ENCODE measurements at places on chromosomes 5 and 9. TPM values are rescaled to one million over a fixed set of nuclear protein-coding genes. Genes with fewer than 3 reads are reported as not detected.
A peak's percentile ranks its signal among the peaks of the same experiment; 100 is the strongest.

- H3K36me3 ChIP-seq: no peaks in the 10 kb centered on the region
- peaks cover 4% of the 10 kb centered on the region for H3K27me3 ChIP-seq
- no peak overlapping the region for H3K4me3 ChIP-seq
- no peak overlapping the region for H3K27ac ChIP-seq
- H3K4me1 ChIP-seq: no peaks in the 10 kb centered on the region
- DNase-seq: no peak
These were observed 20.2 kb upstream of the FOXB2 start for GRCh38 chr9:76999261-76999660.

GRCh38 chr9:78905986-78906755, 609.2 kb downstream of the PSAT1 start:
- H3K27ac ChIP-seq: no peak overlapping the region
- H3K36me3 ChIP-seq: peaks cover 36% of the 10 kb centered on the region
- no peak for DNase-seq
- peaks cover 69% of the 10 kb centered on the region for H3K4me1 ChIP-seq
- no peak overlapping the region for H3K4me3 ChIP-seq
- peaks cover 1% of the 10 kb centered on the region for H3K27me3 ChIP-seq

DNA sequence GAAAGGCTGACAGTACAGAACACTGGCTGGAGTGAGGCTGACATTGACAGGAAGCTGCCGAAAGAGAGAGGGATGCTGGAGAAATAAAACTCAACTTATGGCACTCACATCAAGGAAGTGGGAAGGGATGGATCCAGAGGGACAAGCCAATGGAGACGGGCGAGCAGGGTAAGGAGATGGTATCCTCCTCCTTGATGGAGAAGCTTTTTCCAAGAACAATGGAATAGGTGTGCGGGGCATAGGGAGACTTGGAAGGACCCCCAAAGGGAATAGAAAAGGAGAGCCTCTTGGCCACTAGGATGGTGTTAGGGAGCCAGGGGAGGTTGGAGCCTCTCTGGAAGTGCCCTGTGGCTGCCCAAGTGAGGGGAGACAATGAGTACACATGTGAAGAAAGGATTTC, 58.4 kb upstream of the GRHPR start:
- peaks cover 5% of the 10 kb centered on the region for H3K4me1 ChIP-seq
- no peaks in the 10 kb centered on the region for H3K27me3 ChIP-seq
- H3K4me3 ChIP-seq: no peak overlapping the region
- no peak for DNase-seq
- H3K36me3 ChIP-seq: 0 out of 2 replicates have a peak, but pooled peaks cover 5% of the 10 kb centered on the region

GRCh38 chr5:124438026-124438902, 308.2 kb downstream of the ZNF608 start:
- no peak overlapping the region for H3K4me3 ChIP-seq
- DNase-seq: no peak
- no peaks in the 10 kb centered on the region for H3K4me1 ChIP-seq
- H3K36me3 ChIP-seq: no peaks in the 10 kb centered on the region
- no peak overlapping the region for H3K27ac ChIP-seq

GRCh38 chr5:150134198-150134588, 21.5 kb downstream of the PDGFRB start:
- H3K4me3 ChIP-seq: no peak overlapping the region
- peaks cover 14% of the 10 kb centered on the region for H3K27me3 ChIP-seq
- H3K36me3 ChIP-seq: peaks cover 59% of the 10 kb centered on the region
- DNase-seq: no peak
- H3K27ac ChIP-seq: peak overlapping the region; percentile 61

- no peak overlapping the region for H3K4me3 ChIP-seq
- H3K36me3 ChIP-seq: no peaks in the 10 kb centered on the region
- no peaks in the 10 kb centered on the region for H3K27me3 ChIP-seq
- DNase-seq: no peak
- peaks cover 16% of the 10 kb centered on the region for H3K4me1 ChIP-seq
These were observed 199.5 kb upstream of the PUM3 start for GRCh38 chr9:3043369-3043768.

DNA sequence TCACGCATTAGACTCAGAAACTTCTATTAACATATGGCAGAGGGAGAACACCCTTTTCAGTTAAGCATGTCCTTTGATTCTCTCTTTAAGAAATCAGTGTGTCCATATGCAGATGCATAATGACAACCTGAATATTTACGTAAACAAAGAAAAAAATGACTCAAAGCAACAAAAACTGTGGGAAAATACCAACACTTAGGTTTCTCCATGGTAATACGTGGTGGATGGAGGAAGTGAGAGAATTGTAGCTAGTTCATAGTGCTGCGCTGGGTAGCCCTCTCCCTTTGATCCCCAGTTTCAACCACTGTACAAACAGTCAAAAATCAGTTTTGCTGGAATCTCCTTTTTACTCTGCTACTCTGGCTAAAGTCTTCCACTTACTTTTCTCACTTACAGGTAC, 2.0 kb upstream of the MAP3K1 start:
- H3K27me3 ChIP-seq: peaks cover 13% of the 10 kb centered on the region
- H3K36me3 ChIP-seq: no peaks in the 10 kb centered on the region
- H3K4me3 ChIP-seq: no peak overlapping the region
- H3K27ac ChIP-seq: no peak overlapping the region
- H3K4me1 ChIP-seq: peaks cover 17% of the 10 kb centered on the region

- no peaks in the 10 kb centered on the region for H3K36me3 ChIP-seq
- no peak for DNase-seq
- H3K4me1 ChIP-seq: no peaks in the 10 kb centered on the region
- H3K27me3 ChIP-seq: peaks cover 4% of the 10 kb centered on the region
- H3K27ac ChIP-seq: no peak overlapping the region
- H3K4me3 ChIP-seq: no peak overlapping the region
These were observed 20.8 kb upstream of the PTBP3 start for GRCh38 chr9:112354081-112354743.

DNA sequence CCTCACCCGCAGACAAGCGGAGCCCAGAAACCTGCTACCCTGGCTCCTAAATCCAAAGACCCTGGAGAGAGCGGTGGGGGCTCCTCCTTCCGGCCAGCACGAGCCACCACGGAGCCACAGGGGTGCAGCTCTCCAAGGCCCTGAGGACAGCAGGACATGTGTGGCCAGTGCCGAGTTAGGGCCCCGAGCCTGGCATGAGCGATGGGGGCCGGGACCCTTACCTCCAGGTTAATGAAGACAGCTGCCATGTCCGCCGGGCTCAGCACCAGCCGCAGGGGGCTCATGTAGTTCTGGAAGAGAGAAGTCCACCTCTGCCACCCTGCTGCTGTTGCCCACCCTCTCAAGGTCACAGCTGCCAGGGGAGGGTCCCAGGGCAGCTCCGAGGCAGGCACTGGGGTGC, 68.9 kb upstream of the SARDH start:
- no peak overlapping the region for H3K27ac ChIP-seq
- DNase-seq: no peak
- peaks cover 2% of the 10 kb centered on the region for H3K27me3 ChIP-seq
- H3K4me1 ChIP-seq: peaks cover 9% of the 10 kb centered on the region
- no peaks in the 10 kb centered on the region for H3K36me3 ChIP-seq

GRCh38 chr5:176535664-176536131, 1.5 kb downstream of the RNF44 start:
- H3K27ac ChIP-seq: peak overlapping the region; percentile 98
- peaks cover 43% of the 10 kb centered on the region for H3K4me1 ChIP-seq
- no peak for DNase-seq
- no peaks in the 10 kb centered on the region for H3K27me3 ChIP-seq
- H3K4me3 ChIP-seq: peak overlapping the region; percentile 95

GRCh38 chr9:125376261-125377226, 114.9 kb downstream of the GAPVD1 start:
- H3K27ac ChIP-seq: no peak overlapping the region
- no peak for DNase-seq
- no peaks in the 10 kb centered on the region for H3K36me3 ChIP-seq
- no peaks in the 10 kb centered on the region for H3K27me3 ChIP-seq
- peaks cover 20% of the 10 kb centered on the region for H3K4me1 ChIP-seq
- H3K4me3 ChIP-seq: no peak overlapping the region

GRCh38 chr9:77811832-77812231, 163.7 kb upstream of the GNA14 start:
- no peak overlapping the region for H3K4me3 ChIP-seq
- peaks cover 36% of the 10 kb centered on the region for H3K36me3 ChIP-seq

DNA sequence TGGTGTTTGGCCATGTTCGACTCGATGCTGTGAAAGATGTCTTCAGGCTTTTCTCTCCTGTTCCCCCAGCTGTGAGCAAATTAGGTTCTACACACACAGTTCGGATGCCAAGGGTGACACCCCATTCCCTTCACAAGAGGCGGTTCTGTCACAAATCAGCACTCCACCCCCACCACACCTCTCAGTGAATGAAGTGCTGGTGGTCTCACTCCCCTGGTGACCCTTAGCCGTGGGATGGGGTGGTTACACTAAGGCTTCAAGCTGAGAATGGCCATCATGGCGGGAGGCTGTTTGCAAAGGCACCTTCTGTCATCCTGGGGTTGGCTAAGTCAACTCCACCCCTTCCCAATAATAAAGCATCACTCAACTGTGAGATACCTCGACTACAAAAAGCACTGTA, 26.4 kb downstream of the AMBP start:
- H3K4me3 ChIP-seq: no peak overlapping the region
- no peaks in the 10 kb centered on the region for H3K27me3 ChIP-seq
- DNase-seq: no peak
- peaks cover 11% of the 10 kb centered on the region for H3K4me1 ChIP-seq
- H3K27ac ChIP-seq: no peak overlapping the region
- peaks cover 14% of the 10 kb centered on the region for H3K36me3 ChIP-seq

DNA sequence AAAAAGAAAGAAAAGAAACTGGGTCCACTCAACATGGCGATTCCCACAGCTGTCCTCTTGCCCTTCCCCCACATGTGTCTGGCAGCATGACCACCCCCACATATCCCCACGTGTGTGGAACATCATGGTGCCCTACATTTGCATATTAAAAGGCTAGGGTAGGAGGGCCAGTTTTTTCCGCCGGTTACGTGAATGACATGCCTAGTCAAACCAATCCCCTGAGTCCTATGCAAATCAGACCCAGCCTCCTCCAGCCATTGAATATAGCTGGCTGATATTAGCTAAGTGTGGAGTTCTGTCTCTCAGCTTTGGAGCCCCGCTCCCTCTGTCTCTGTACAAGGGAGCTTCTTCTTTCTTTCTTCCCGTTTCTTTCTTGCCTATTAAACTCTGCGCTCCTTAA, 33.0 kb upstream of the CCDC112 start:
- no peak for DNase-seq
- H3K27me3 ChIP-seq: peaks cover 6% of the 10 kb centered on the region
- H3K36me3 ChIP-seq: no peaks in the 10 kb centered on the region
- peaks cover 12% of the 10 kb centered on the region for H3K4me1 ChIP-seq

DNA sequence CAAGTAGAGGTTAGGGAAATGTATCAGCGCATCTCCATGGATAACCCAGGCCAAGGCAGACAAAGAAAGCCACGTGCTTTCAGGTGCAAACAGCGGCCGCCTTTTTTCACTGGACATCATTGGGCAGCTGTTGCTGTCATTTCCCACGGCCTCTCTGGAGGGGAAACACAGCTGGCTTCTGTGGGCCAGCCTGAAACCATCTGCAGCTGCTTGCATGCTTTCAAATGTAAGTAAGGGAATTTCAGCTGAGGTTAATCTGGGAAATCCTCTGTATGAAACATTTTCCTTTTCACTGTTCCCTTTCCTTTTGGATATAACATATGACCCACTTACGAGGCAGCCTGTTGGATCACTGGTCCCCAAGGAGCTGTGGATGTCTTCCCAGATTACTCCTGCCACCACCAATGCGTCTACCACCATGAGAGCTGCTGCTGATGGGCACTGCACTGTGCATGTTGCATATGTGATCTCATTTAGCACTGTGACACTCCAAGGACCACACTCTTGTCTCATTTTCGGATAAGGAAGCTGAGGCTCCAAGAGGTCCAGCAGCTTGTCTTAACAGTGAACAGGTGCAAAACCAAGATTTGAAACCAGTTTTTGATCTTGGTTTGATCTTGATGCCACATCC, 106.3 kb downstream of the C9orf152 start:
- peaks cover 85% of the 10 kb centered on the region for H3K4me1 ChIP-seq
- H3K36me3 ChIP-seq: peaks cover 7% of the 10 kb centered on the region
- DNase-seq: no peak
- no peak overlapping the region for H3K4me3 ChIP-seq
- peak overlapping the region; percentile 88 for H3K27ac ChIP-seq
- H3K27me3 ChIP-seq: no peaks in the 10 kb centered on the region

DNA sequence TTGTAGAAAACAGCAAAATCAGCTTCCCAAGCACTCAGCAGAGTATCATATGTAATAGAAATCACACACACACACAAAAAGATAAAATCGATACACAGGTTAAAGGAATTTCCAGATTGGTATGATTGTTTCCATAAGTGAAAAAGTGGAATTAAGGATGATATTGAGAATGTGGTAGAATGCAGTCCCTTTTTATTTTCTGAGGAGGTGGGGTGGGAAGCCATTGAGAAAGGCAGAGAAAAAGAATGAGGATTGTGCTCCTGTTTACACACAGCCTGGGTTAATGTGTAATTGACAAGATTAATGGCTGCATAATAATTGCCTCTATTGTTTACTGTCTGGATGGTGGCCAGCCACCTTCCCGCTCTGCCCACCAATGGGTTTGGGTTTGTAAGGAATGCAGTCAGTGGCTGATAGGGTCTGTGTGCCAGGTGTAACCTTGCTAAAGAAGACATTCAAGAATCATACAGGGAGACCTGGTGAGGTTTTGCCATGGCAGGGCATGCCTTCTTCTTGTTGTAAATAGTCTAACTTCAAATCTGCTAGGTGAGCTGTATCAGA, 177.2 kb upstream of the MAP3K1 start:
- peaks cover 11% of the 10 kb centered on the region for H3K27me3 ChIP-seq
- H3K27ac ChIP-seq: no peak overlapping the region
- H3K4me3 ChIP-seq: no peak overlapping the region
- no peak for DNase-seq
- H3K36me3 ChIP-seq: no peaks in the 10 kb centered on the region
- peaks cover 19% of the 10 kb centered on the region for H3K4me1 ChIP-seq

DNA sequence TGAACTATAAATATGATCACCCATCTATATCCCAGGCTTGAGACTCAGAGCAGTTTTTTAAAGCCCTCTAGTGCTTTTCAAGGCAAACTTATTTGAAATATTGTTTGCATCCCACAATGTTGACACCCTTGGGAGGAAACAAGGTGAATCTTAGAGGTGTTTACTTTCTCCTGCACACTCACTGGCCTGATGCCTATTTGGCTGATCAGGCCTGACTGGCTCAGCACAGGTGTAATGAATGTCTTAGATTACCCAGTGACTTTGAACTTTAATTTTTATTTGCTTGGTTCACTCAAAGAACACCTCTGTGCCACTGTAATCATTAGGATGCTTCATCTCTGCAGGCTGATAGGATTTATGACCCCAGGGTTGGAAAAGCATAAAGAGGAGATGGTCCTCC, 158.3 kb downstream of the KCTD16 start:
- DNase-seq: no peak
- no peak overlapping the region for H3K4me3 ChIP-seq

DNA sequence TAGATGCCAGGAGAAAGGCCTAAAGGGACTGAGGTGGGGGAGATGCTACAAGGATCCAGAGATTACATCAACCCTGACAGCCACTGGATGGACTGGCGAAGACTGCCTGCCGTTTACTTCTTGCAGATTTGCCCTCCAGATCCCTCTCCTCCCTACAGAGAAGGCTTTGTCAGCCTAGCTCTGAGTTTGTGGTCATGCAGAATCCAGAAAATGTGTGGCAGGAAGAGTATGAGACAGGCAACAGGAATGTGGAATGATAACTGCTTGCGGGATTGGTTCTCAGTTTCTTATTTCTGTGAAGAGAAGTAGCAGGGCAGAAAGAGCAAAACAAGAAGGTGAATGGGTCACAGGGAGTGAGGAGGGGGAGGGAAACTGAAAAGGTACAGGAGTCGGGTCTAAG, 129.6 kb downstream of the TLE1 start:
- H3K4me1 ChIP-seq: peaks cover 61% of the 10 kb centered on the region
- peak; percentile 92 for DNase-seq
- H3K27me3 ChIP-seq: no peaks in the 10 kb centered on the region
- H3K27ac ChIP-seq: peak overlapping the region; percentile 92
- H3K36me3 ChIP-seq: no peaks in the 10 kb centered on the region

Gene GPX3
- 0.48 TPM for total RNA-seq

Gene ARHGEF37
- 0.81 TPM for total RNA-seq

Gene C9
- total RNA-seq: not detected

Gene VCAN
- total RNA-seq: 22.8 TPM

Gene ARID3C
- 0.14 TPM for total RNA-seq

Gene CENPH
- total RNA-seq: 16.9 TPM

Gene SUSD3
- 0.76 TPM for total RNA-seq

All from HFFc6 (cell line).